ENCODE measurements at places on chromosomes 5 and 9. TPM values are rescaled to one million over a fixed set of nuclear protein-coding genes. Genes with fewer than 3 reads are reported as not detected.

The FGF1 gene
- 124 TPM for total RNA-seq

The BRD3OS gene
- 24.6 TPM for total RNA-seq

The PCDHA11 gene
- total RNA-seq: 0.11 TPM

The PCDHGA1 gene
- 1.9 TPM for total RNA-seq

The SLCO6A1 gene
- total RNA-seq: not detected

The GPR150 gene
- total RNA-seq: not detected

The ZNF883 gene
- 10.3 TPM for total RNA-seq

The ECM2 gene
- total RNA-seq: 52.8 TPM

The SURF6 gene
- total RNA-seq: 9.4 TPM
